ENCODE measurements at places on chromosomes 5 and 9.
A peak's percentile ranks its signal among the peaks of the same experiment; 100 is the strongest.

DNA sequence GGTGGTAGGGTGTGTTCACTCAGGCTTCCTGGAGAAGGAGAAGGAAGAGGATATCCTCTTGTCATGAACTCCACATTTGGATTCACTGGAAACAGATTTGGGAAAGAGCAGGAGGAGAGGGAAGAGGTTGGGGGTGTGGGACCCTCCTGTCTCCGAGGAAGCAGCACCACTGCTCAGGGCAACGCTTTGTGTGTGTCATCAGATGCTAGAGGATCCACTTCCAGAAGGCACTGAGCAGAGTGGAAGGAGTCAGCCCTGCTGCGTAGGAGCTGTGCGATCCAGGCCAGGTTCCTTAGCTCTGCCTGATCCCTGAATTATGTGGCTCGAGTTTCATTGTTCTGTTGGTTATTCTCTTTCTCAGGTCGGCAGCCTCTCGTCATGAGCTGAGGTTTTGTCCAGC is 37.3 kb upstream of the TJP2 start:
- no peak for DNase-seq

GRCh38 chr9:123349691-123350480 is 6.1 kb upstream of the CRB2 start:
- DNase-seq = peak; percentile 87

DNA sequence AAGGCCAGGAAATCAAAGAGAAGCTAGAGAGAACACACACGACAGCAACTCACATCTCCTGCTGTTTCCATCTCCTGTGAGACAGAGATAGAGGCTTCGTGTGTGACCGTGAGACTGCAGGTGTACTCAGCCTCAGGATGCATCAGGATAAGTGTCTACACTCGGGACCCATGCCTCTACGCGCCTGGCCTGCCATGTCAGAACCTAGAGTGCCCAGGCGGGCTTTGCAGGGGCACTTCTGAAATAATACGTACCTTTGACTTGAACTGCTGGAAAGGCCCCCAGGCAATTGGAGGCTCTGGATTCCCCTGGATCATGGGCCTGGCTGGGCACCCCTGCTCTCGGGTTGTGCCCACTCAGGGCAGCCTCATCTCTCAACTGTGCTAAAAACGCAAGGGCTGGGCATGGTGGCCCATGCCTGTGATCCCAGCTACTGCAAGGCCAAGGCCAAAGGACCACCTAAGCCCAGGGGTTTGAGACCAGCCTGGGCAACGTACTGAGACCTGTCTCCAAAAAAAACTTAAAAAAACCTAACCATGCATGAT is 13.0 kb downstream of the CLPTM1L start:
- no peak for DNase-seq

DNA sequence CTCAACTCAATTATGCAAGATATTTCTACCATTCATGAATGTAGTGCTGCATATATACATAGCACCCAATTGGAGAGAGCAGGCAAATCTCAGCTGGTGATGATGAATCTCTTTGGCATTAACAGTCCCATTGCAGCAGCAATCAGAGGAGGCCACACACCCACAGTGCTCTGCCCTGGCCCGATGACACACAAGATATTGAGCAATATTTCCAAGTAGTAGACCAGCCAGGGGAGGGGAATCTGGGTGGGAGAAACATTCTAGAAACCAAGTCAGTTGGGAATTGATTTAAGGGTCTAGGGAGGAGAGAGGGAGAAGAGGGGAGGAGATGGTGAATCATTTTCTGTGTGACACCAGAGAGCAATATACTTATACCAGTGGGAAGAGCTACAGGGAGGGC is 14.9 kb upstream of the C5orf63 start:
- no peak for DNase-seq

- DNase-seq = no peak
Measured at GRCh38 chr5:155282503-155283107, 269.1 kb downstream of the KIF4B start.

DNA sequence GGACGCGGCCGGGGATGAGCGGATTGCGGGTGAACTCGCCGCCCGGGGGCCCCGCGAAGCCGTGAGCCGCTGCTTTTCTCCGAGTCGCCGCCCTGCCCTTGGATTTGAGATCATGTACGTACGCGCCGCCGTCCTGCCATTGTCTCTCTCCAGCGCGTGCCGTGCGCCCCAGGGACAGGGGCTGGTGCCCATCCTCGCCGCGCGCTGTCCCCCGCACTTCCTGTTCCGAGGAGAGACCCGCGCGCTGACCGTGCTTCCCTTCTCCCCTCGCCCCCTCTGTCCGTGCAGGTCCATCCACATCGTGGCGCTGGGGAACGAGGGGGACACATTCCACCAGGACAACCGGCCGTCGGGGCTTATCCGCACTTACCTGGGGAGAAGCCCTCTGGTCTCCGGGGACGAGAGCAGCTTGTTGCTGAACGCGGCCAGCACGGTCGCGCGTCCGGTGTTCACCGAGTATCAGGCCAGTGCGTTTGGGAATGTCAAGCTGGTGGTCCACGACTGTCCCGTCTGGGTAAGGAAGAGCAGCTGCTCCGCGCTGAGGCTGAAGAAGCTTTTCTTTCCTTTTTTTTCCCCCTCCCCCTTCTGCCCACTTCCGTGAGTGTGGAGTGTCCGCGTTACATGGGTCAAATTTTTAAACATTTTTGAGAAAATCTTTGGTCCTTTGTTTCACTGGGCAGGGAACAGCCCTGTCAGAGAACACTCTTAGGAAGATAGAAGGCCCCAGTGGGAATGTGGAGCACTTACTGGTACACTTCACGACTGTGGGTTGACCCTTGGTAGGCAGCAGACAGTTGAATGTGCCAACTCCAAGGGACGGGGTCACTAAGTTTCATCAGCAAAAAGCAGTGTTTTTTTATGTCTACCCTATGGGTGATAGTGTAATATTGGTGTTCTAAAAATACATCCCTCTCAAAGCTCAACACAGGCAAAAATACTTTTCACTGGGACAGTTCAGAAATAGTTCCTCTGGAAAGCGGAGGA is 727 bp downstream of the RHOBTB3 start:
- no peak for DNase-seq

DNA sequence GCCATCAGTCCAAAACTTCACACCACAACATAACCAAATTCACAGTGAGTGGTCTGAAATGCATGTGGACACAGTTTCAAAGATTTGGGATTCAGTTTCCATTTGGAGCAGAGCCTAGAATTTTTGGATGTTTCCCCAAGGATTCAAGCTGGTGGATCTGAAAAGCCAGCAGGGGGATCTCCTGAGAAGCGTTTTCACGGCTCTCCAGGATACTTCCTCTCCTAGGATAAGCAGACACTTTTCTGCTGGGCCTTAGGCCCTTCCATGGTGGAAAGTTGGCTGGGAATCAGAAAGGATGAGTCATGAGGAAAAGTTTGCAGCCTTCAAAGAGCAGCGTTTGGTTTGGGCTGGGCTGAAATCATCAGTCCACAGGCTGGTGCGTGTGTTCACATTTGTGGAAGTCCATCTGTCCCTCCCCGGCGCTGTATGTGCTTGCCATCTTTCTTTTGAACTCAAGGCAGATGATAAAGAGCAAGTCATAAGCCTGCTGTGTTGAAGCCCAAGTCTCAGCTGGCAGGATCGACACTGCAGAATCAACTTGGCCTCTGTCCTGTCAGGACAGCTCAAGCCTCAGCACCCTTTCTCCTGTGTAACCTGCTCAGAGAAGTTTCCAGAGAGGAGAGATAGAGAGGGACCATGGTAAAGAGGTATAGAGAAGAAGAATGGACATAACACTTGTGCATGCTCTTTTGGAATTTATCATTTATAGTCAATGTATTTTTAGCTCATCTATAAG is 152.6 kb upstream of the MSX2 start:
- DNase-seq = no peak

DNA sequence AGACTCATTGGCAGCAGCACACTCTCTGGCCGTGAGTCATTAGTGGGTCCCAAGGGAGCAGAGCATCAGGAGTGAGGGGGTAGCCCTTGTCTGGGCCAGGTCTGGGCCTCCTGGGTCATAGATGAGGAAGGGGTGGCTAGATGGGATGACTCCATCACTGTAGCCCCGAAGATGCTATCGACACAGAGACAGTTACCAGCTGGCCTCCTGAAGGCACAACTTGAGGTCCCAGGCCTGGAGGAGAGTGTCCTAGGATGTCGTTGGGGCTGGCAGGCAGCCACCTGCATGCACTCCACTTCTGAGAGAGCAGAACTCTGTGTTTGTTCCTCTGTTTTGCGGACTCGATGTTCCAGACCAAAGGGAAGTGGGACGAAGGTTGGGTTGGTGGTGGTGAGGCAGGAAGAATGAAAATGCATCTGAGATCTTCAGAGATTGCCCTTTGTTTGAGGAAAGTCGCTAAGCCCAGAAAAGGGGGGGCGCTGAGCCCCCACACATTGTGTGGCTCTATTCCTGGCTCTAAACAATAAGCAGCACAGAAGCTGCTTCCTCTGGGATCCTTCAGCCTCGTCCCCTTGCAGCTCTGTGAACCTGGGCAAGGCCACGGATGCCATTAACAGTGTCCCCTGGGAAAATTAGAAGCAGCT is 4.7 kb downstream of the BTNL9 start:
- no peak for DNase-seq

DNA sequence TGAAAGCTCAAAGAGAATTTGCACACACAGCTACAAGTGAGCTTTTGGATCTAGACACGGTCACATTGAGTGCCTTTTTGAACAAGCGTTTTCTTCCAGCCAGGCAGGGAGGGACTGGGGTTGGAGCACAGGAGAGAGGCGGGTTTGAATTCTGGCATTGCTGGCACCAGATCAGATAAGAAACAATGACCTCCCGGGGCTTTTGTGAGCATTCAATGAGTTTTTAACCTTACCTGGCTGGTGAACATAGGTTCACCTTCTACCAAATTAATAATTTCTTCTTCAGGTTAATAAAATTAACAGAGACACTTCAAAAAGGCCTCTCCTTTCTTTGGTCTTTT is 312.9 kb upstream of the MSX2 start:
- DNase-seq = no peak

GRCh38 chr5:52469420-52469819 is 318.3 kb upstream of the ITGA1 start:
- no peak for DNase-seq

DNA sequence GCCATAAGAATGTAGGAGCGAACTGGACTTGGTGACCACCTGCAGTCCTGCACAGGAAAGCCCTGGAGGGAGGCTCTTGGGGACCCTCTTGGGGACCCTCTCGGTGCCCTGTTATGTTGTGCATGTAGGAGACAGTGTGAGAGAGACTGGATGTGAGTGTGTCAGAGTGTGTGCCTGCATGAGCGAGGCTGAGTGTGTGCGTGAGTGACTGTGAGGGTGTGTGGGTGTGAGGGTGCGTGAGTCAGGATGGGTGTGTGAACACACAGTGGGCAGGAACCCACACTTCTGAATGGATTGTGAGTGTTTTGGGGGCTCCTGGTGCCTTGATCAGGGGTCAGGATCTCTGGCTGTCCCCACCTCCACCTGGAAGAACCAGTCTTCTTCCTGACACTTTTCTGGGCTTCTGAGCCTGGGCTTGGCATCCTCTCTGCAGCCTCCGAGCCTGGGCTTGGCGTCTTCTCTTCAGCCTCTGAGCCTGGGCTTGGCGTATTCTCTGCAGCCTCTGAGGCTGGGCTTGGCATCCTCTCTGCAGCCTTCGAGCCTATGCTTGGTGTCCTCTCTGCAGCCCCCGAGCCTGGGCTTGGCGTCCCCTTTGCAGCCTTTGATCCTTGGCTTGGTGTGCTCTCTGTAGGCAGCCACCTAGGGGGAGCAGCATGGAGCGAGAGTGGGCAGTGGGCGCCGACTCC is 25.6 kb upstream of the ANKRD33B start:
- DNase-seq = no peak

GRCh38 chr9:99820685-99821395 is 845 bp upstream of the NR4A3 start:
- DNase-seq = no peak

DNA sequence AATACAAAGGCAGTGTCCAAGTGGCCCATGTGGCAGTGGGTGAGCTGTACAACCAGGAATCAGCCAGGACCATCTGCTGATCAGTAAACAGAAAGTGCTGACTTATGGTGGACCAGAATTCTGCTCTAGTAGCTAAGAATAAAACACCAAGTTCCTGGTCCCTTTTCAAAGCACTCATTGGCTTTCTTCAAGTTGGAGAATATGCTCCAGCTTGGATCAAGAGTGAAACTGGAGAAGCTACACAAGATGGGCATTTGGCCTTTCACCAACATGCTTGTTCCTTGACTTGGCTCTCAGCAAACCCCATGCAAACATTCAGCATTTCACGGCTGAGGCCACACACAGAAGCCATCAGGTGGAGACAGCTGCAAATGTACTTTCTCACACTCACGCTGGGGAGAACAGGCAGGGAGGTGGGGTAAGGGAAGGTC is 32.1 kb downstream of the MARCHF3 start:
- DNase-seq = no peak

DNA sequence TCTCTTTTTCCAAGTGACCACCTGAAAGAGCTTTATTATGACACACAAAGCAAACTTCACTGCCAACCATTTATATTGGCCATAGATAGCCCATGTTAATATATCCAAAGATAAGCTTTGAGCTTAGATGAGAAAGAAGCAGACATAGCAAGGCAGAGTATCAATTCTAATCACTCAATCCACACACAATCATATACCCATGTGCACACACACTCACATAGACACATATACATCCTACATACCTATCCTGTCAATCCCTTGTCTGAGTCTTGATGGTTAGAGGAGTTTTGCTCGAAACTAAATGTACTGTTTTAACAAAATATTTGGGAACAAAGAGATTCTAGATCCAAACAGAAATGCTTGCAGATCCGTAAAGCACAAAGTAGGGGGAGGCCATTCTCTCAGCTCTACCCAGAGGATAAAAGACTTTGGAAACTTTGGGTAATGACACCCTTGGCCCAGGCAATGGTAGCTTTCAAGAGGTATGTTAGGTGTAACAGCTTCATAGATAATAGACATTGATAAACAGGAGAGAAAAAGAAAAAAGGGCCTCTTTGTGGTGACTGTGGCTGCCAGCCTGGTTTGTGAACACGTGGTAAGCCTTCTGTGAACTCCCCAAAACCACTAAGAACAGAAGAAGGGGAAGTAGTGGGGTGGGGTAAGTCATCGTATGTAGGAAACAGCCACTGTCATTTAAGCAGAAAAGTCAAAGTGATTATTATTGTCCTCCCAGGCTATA is 121.6 kb downstream of the TLR4 start:
- no peak for DNase-seq

- no peak for DNase-seq
Measured at GRCh38 chr5:43967165-43967564, 364.2 kb downstream of the NNT start.

DNA sequence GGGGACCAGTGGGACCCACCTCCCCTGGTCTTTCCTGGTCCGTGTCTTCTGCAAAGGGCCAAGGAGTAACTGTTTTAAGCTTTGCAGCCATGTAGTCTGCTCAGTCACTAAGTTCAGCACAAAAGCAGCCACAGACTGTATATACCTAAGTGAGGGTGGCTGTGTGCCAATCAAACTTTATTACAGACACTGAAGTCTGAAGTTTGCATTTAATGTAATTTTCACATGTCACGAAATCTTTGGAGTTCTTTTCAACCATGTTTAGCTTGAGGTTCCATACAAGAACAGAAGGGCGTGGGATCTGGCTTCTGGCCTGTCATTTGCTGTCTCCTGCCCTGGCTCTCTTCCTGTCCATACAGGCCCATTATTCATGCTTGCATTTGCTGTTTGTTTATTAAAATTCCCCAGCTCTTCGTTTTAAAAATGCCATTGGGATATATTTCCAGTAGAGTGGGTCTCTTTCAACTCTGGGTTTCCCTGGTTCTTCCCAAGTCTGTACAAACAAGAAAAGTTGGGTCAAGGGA is 64.2 kb upstream of the ECM2 start:
- no peak for DNase-seq
